ENCODE measurements at places on chromosomes 16 and 17. TPM values are rescaled to one million over a fixed set of nuclear protein-coding genes. Genes with fewer than 3 reads are reported as not detected.

Gene SLFN14
- not detected for total RNA-seq

Gene CCDC57
- total RNA-seq, result 17.3 TPM

Gene NUBP1
- total RNA-seq, result 47.2 TPM

DNA sequence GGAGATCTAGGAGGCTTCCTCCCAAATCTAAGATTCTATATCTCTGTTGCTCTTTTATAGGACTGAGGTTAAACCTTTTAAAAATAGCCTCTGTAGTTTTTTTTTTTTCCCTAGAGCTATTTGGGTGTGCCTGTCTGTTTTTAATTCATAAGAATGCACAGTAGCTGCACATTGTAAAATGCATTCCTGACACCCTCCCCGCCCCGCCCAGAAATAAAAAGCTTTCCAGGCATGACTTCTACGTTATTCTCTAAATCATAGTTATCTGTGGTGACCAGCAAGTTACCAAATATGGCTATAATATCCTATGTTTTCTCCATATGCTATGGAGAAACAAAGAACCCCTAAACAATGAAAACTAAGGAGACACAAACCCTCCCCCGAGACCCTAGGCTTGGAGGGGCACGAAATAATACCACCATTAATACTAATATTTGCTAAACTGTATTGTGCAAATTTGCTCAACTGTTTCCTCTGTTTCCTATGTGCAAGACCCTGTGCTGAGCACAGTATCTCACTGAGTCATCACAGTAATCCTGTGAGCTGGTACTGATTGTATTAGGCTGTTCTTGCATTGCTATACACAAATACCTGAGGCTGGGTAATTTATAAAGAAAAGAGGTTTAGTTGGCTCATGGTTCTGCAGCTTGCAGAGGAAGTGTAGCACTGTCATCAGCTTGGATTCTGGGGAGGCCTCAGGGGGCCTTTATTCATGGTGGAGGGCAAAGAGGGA, 388.3 kb downstream of the CA10 start:
- no peak for DNase-seq

- DNase-seq, result no peak
Measured at GRCh38 chr16:22370038-22370820, 4.2 kb downstream of the CDR2 start.

Data from right cardiac atrium (tissue), 5 donors.